ENCODE measurements at places on chromosomes 5 and 9.
A peak's percentile ranks its signal among the peaks of the same experiment; 100 is the strongest.

GRCh38 chr5:7868773-7869473 lies at the start of the genes FASTKD3 and MTRR:
FASTKD3 (minus strand) TSS chr5:7869031; CDS start chr5:7868083, 948 bp downstream.
MTRR (plus strand) TSS chr5:7869148; CDS start chr5:7870795, 1,647 bp downstream.
- peak; percentile 91 for DNase-seq

DNA sequence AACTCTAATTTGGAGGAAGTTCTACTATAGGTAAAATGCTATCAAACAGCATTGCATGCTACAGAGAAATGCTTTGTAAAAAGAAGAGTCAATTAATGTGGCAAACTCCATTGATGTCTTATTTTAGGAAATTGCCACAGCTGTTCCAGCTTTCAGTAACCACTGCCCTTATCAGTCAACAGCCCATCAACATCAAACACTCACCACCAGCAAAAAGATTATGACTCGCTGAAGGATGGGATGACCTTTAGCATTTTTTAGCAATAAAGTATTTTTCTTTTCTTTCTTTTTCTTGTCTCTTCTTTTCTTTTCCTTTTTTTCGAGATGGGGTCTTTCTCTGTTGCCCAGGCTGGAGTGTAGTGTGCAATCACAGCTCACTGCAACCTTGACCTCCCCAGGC lies 26.0 kb downstream of the CRHBP start:
- DNase-seq, result no peak

- DNase-seq, result no peak
These were observed 746 bp upstream of the NPM1 start for GRCh38 chr5:171386861-171387344.

GRCh38 chr5:82664732-82665131 lies 386.6 kb upstream of the RPS23 start:
- DNase-seq, result no peak

DNA sequence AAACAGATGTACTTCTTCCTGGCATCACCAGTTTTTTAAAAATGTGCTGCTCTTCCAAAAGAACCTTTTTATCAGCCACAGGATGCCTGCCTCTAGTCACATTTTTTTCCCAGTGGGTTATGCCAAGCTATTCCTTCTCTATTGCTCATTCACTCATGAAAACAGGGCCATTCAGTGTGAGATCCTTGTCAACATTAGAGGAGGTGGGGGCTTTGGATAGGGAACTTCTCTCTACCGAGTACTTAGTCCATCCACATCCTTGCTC lies 3.1 kb downstream of the TMEM252 start:
- no peak for DNase-seq

DNA sequence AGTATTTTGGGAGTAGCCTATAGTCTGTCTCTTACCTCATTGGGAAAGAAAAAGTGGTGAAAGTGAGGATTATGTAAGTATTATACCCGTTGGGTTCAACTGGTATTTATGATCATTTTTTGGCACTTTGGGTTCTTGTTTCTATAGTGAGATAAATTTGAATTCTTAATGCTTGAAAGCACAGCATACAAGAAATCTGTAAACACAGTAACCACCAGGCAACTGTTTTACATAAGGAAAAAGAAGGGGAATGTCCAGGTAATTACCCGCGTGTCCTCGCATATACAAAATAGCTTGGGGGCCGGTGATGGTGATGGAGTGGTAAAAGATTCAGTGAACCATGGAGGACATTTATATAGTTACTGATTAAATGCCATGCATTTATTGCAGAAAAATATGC lies 60.5 kb downstream of the BASP1 start:
- DNase-seq, result no peak

GRCh38 chr9:19555214-19555613 lies 146.4 kb downstream of the ACER2 start:
- DNase-seq, result no peak

DNA sequence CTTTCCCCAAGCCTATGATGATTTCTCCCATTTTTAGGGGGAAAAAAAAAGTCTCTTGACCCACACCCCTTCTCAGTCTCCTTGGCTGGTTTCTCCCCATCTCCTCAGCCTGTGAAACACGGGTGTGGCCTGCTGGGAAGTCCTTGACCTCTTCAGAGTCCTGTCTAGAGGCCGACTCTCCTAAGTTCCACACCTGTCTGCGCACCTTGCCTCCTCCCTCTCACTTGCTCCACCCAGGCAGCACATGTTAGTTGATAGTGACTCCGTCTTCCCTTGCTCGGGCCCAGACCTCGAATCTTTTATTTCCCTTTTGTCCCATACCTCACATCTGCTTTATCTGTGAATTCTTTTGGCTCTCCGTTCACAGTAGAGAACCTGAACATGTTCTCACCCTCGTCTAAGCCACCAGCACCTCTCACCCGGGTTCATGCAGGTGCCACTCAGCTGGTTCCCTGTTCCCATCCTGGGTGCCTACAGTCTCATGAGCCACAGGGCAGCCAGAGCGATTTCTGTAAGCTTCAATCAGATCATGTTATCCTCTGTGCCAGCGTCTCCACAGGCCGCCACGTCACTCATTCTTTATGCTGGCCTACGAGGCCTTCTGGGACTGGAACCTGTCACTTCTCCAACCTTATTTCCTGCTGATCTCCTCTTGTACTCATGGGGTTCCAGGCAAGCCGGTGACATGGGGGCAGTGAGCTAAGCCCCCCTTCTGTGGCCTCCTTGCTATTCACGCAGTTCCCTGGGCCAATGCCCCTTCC lies 51.7 kb upstream of the LRRTM2 start:
- no peak for DNase-seq

GRCh38 chr5:4017076-4017803 lies 421.6 kb downstream of the IRX1 start:
- no peak for DNase-seq

DNA sequence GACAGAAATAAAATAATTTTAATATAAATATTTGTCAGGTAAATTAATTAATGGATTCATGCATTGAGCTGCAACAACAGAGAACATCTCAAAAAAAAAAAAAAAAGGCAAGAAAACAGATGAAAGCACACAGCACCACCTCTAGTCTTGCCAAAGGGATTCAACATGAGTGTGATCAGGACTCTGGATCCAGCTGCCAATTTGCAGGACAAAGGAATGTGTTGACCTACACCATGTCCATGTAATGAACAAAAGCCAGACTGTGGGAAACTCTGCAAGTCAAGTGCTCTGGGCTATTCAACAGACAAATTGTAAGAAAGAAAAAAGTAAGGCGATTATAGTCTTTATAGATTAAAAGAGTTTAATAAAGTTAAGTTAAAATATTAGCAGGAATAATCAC lies 769.3 kb downstream of the TLR4 start:
- DNase-seq, result no peak

DNA sequence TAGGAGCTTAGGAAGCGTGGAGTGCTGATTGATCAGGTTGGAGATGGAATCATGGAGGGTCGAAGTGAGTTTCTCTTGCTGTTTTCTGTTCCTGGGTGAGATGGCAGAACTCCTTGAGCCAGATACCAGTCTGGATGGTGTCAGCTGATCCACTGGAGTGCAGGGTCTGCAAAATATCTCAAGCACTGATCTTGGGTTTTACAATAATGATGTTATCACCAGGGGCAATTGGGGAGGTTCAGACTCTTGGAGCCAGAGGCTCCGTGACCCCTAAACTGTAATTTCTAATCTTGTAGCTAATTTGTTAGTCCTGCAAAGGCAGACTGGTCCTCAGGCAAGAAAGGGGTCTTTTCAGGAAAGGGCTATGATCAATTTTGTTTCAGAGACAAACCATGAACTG lies 80.0 kb upstream of the NIPAL4 start:
- DNase-seq, result no peak

DNA sequence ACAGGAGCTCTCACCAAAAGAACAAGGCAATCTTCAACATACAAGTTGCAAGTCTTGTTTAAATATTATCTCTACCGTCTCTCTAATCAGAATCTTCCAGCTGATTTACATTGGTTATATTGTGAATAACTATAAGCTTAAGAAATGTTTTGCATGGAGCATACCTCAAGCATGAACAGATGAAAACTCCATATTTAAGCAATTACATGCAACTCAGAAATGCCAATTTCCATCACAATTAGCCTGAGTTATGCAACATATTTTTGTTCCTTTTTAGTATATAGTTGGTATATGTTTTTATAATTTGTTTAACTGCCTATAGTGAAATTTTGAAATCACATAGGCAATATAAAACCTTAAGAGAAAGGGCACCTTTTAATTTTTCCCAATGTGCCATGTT lies 142.5 kb downstream of the DENND1A start:
- no peak for DNase-seq

DNA sequence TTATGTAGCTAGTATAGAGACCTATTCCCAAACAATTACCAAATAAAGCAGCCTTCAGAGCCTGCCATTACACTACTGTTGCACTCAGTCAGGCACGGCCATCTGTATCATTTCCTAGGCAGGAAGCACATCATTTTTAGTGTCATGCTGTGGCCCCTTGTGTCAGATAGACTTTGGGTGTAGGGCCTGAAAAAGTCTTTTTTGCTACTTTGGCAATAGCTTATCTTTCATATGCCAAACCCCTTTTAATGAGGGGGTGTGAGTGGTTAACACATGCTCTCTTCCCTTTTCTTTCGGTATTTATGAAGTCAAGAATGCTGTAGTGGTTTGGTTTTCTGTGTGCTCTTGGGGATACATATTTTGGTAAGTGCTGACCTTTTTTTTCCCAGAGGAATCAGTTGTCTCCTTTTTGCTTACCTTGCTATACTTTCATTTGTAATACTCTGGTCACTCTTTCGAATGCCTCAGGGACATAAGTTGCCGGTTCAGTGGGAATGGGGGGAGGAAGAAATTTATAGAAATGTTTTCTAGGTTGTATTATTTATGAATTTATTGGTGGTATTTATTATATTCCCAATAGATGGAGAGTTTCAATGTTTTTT lies 209.8 kb downstream of the CSNK1G3 start:
- DNase-seq, result no peak

- peak; percentile 48 for DNase-seq
These were observed 14.4 kb downstream of the STK10 start for GRCh38 chr5:172173564-172174153.

- no peak for DNase-seq
These were observed 154.6 kb downstream of the SYK start for GRCh38 chr9:90956026-90956810.

DNA sequence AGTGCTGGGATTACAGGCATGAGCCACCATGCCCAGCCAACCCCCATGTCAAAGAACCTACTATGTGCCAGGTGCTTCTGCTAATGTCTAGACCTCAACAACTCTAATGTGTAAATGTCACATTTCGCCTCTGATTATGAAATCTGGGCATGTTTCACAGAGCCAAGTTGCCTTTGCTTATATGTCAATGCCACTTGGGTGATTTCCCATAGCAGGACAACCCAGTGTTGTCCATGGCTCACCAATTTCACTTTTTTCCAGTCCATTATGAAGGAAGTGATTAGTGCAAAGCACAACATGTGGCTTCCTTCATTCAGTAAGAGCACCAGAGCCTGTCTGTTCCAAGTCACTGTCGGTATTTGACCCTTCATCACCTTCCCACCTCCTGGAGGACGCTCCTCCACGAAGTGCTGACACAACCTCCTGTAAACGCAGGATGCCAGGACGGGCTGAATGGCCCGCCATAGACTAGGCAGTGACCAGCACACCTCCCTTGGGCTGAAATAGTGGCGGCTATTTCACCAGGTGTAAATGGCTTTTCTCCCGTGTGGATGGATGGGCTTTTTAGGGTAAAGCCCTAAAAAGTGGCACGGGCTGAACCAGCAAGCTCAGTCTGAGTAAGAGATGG lies 962 bp upstream of the PKN3 start:
- no peak for DNase-seq

- no peak for DNase-seq
These were observed 26.9 kb downstream of the TMEFF1 start for GRCh38 chr9:100499866-100500265.

- peak; percentile 95 for DNase-seq
These were observed 8.1 kb downstream of the ARPC5L start for GRCh38 chr9:124869986-124870560.

- no peak for DNase-seq
These were observed 35.4 kb downstream of the PRLR start for GRCh38 chr5:35194635-35195471.

GRCh38 chr5:178462076-178462475 lies 128.1 kb downstream of the COL23A1 start:
- DNase-seq, result no peak

- no peak for DNase-seq
These were observed 84.6 kb downstream of the CEMIP2 start for GRCh38 chr9:71683598-71684235.

- DNase-seq, result no peak
These were observed 243.1 kb upstream of the COX7C start for GRCh38 chr5:86374611-86375010.

GRCh38 chr9:136502196-136502595 lies 19.4 kb upstream of the SEC16A start:
- no peak for DNase-seq

DNA sequence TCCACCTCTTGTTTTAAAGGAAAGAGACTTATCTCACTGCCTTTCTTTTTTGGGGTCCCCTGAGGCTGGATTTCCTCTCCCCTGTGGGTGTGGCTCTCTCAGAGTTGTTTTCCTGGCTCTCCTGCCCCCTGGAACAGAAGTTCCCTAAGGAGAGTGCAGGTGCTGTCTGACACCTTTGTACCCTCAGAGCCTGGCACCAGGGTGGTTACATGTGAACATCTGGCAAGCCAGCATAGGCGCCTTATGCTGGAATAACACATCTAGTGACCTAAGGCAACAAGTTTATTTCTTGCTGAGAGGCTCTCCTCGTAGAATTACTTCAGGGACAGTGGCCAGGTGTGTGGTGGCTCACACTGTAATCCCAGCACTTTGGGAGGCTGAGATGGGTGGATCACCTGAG lies 172.9 kb upstream of the PTCH1 start:
- DNase-seq, result no peak

DNA sequence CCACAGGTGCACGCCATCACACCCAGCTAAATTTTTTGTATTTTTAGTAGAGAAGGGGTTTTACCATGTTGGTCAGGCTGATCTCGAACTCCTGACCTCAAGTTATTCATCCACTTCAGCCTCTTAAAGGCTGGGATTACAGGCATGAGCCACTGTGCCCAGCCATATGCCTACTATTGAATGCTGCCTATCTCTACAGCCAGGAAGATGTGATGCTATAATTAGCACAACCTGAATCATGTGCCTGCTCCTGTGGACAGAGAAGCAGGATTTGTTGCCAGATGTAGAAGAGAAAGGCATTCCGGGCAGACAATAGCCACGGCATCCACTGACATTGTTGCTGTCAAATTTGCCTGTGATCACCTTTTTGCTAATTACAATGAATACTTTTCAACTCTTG lies 24.4 kb upstream of the MLLT3 start:
- no peak for DNase-seq

- DNase-seq, result no peak
These were observed 294.1 kb downstream of the FANCC start for GRCh38 chr9:95023217-95024003.

DNA sequence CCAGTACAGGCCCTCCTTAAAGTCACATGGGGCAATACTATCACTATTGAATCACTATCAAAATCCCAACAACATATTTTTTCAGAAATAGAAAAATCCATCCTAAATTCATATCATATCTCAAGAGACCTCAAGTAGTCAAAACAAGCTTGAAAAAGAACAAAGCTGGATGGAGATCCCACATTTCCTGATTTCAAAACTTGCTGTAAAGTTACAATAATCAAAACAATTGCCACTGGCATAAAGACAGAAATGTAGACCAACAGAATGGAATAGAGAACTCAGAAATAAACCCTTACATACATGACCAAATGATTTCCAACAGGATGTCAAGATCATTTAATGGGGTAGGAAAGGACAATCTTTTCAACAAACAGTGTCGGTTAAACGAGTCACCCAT lies 41.3 kb upstream of the CDKN2AIPNL start:
- no peak for DNase-seq

GRCh38 chr9:132875159-132875558 lies 2.9 kb downstream of the AK8 start:
- no peak for DNase-seq

All from stimulated activated naive CD8-positive, alpha-beta T cell treated with anti-CD3 and anti-CD28 coated beads, Interleukin-15, amount 100 ng/mL, for 72 hours (primary cell).